ENCODE measurements at places on chromosomes 3 and 15.

DNA sequence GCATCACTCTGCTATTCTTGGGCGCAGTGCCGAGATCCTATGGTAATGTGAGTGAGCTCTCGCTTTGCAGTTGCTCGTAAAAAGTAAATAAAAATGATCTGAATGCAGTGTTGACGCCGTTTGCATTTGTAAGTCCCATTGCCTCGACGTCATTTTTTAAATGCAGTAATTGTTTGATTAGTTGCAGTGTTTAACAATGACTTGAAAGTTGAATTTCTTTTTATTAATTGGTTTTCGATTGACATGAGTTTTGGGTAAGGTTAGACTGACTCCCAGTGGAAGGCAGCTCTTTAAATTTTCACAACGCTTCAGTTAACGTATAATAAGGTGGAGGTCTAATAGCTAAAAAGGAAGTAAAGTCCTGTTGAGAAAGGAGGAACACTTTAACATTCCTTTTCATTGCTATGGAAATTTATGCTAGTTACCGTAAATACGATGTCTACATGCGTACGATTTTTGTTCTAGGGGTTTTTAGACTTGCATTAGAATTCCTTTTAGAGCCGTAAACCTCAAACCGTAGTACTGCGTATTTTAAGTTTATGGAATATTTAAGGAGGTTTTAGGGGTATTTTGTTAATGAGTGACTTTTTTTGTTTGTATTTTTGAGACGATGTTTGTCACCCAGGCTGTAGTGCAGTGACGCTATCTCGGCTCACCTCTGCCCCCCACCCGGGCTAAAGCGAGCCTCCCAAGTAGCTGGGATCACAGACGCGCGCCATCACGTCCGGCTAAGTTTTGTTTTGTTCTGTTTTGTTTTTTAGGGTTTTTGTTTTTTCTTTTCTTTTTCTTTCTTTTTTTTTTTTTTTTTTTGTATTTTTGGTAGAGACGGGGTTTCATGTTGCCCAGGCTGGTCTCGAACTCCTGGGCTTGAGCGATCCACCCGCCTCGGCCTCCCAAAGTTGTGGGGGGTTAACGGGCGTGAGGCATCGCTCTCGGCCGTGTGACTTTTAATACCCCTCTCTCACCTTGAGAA, 1.4 kb downstream of the MORF4L1 start:
- peak; percentile 15 for DNase-seq

DNA sequence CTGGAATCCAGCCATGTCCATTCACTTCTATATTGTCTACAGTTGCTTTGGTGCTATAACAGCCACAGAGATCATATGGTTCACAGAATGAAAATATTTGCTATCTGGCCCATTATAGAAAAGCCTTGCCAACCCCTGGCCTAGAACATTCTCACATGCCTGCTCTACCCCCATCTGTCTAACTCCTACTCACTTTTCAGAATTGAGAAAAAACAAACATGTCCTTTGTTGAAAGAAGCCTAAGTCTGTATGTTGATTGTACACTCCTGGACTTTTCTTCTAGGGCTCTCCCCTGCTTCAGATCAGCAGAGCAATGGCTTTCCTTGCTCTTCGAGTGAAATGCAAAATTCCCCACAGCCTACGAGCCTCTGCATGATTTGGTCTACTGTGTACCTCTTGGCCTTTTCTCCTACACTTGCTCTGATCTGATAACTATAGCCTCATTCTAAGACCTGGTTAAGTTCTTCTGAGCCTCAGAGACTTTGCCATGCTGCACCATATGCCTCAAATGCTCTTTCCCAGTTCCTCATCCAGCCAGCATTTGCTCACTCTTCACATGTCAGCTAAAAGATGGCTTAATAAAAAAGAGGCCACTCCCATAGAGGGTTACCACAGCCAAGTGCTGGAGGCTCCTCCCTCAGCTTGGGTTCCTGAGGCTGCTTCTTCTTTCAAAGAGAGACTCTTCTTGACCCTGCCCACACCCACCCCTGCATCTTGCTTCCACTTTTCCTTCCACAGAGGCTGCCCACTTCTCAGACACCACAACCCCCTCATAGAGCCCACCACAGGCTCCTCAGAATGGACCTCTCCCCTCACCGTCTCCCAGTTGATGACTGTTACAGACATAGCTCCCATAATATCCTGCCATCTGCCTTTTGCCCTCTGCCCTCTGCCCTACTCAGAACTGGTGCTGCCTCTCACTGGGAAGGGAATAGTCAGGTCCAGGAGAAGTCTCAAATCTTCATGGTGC, 22.9 kb upstream of the DCLK3 start:
- no peak for DNase-seq

DNA sequence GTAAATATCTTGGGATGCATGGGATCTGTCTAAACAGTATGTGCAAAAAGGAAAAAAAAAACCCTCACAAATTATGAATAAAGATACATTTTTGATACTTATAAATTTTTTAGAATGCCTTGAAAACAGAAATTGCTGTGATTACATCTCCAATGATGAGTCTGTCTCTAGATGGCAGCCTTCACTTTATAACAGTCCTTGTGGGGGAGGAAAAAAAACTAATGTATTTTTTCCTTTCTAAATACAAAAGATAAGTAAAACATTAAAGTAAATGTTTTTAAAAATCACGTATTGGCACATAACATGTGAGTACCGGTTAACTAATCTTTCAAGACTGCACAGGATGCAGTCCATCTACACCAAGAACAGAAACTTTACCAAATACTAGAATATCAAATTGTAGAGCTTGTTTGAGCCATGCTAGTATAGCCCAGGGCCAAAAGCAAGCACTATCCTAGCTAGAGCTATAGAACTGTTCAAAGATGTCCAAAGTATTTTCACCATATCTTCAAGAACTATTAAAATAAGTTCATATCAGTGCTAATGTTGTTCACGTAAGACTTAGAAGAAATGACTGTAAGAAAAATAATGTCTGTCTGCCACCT, 206.4 kb downstream of the STAG1 start:
- no peak for DNase-seq

GRCh38 chr3:187049462-187050101, 89.7 kb downstream of the RPL39L start:
- no peak for DNase-seq

DNA sequence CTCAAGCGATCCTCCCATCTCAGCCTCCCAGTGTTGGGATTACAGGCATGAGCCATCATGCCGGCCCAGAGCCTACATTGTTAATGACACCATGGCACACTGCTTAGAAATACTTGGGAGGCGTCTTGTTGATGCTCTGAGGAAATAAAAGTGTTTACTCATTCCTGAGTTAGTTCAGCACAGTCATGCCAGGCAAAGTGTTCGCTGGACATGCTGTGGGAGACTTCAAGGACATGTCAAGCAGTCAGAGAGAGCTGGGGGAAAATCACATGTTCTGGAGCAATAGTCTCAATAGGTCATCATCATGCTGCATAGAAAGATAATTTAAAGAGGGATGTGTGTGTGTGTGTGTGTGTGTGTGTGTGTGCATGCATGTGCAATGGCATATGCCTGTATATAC, 37.5 kb downstream of the TTC23 start:
- DNase-seq, result no peak

GRCh38 chr3:102348904-102349303, 85.9 kb upstream of the ZPLD1 start:
- DNase-seq, result no peak

GRCh38 chr15:63231206-63231605, 41.8 kb downstream of the RAB8B start:
- DNase-seq, result no peak

DNA sequence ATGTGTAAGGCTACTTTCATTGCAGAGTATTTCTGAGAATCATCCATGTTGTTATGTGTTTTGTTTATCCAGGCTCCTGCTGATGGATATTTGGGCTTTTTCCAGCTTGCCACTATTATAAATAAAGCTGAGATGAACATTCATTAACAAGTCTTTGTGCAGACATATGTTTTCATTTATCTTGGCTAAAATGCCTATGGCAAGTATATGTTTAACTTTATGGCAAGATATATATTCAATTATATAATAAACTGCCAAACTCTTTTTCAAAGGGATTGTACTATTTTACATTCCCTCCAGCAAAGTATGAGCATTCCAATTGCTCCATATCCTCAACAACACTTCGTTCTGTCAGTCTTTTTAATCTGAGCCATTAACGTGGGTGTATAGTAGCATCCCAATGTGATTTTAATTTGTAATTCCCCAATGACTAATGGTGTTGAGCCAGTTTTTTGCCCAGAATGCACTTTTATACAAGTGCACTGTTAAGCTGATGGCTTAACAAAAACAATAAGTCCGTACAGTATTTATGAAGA, 452.4 kb downstream of the SHQ1 start:
- DNase-seq, result no peak

DNA sequence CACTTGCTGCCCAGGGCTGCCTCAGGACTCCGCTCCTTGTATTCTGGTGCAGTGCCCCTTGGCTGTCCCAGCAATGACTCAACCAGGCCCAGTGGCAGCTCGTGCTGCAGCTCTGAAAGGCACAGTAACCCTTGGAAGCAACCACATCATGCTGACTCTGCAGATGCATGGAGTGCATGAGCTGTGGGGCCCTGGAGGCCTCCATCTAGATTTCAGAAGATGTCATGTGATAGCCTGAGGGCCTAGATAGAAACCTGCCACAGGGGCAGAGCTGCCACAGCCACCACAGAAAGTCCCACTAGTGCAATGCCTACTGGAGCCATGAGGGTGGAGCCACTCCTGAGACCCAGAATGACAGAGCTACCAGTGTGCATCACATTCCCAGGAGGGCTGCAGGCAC, 117.1 kb upstream of the SMAD3 start:
- DNase-seq, result no peak

GRCh38 chr15:88401996-88402656, 65.1 kb downstream of the MRPL46 start:
- peak; percentile 11 for DNase-seq

- DNase-seq, result peak; percentile 48
Measured at GRCh38 chr15:80776420-80777045, 2.6 kb upstream of the CEMIP start.

- DNase-seq, result no peak
Measured at GRCh38 chr3:20137647-20138046, 48.4 kb downstream of the SGO1 start.

DNA sequence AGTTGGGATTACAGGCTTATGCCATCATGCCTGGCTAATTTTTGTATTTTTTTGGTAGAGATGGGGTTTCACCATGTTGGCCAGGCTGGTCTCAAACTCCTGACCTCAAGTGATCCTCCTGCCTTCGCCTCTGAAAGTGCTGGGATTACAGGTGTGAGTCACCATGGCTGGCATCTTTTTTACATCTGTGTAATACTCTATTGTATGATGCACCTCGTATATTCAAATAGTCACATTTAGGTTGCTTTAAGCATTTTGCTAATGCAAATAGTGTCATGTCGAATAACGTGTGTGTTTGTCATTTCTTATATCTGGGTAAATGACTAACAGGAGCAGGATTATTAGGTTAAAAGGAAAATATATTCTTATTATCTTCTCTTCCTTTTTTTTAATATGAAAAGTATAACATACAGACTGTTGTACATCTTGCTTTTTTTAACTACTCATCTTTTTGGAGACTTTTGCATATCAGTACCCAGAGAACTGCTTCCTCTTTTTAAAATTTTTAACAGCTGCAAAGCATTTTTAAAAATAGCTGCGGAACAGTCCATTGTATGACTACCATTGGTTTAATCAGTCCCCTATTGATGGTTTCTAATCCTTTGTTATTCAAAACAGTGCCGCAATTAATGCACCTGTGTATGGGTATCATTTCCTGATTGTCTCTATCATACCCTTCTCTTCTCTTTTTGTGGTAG, 13.4 kb downstream of the SCAMP5 start:
- DNase-seq, result no peak

DNA sequence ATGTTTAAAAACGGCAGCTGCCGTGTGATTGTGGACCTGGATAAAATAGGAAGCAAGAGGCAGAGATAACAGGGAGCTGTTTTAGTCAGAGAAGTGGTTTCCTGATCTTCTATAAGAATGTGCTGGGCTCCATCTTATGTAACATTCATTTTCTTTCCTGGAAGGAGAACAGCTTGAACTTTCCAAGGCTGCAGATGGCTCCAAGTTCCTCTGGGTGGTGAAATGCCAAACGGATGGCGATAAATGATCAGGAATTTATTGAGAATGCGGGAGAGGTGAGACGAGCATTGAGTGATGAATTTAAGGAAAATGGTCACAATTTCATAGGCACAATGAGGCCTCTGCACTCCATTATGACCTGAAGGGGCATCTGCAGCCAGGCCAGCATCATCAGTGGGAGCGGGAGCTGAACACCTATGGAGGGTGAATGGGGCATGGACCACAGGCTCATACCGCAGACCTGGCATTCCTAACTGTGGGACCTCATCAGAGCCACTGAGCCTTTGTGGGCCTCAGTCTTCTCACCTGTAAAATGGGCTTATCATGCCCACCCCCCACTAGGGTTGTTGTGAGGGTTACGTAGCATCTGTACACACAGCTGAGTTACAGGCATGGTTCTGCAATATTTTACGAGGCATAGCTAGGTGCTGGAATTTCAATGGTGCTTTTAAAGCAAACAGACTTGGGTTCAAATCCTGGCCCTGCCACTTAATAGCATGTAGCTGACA, 17.1 kb downstream of the MGLL start:
- DNase-seq, result no peak

- no peak for DNase-seq
Measured at GRCh38 chr3:196962930-196963630, 5.6 kb downstream of the PIGZ start.

DNA sequence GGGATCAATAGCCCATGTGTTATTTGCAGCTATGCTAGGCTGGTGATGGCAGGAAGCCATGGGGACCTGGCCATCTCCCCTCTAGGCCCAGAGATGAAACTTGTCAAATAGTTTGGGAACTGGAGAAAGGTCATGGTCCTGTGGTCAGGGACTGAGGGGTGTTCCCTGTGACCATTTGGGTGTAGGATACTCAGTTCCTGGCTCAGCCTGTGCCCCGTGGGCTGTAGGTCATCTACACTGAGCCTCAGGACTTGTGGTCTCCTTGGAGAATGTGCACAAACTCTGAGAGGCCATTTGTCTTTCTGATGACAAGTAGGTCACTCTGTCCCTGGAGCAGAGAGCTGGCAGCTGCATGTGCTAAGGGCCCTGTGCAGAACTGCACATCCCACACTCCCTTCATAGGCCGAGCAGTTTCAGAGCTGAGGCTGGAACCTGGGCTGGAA, 17.5 kb downstream of the GASK1A start:
- DNase-seq, result no peak

- DNase-seq, result no peak
Measured at GRCh38 chr3:73409138-73409763, 215.5 kb downstream of the PDZRN3 start.

- no peak for DNase-seq
Measured at GRCh38 chr3:22555753-22556435, 647.2 kb upstream of the UBE2E2 start.

DNA sequence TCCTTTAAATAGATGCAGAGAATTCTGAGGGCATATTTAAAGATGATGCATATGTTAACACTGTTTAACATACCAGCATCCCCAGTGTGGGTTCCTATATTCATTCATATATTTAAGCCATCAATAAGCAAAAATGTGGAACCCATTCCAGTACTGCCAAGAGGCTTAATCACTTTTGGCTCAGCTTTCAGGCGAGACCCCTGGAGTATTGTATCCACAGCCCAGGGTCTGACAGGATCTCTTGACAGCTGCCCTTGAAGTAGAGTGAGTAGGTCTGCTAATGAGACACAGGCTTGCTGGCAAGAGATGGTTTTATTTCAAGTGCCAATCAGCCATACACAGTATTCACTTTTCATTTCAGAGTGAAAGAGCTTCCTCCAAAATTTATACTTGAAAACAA, 367.3 kb downstream of the OCA2 start:
- DNase-seq, result no peak

Data from activated T-cell treated with anti-CD3 and anti-CD28 coated beads for 48 hours (primary cell).